ENCODE measurements at places on chromosomes 12 and 14. TPM values are rescaled to one million over a fixed set of nuclear protein-coding genes. Genes with fewer than 3 reads are reported as not detected.

DNA sequence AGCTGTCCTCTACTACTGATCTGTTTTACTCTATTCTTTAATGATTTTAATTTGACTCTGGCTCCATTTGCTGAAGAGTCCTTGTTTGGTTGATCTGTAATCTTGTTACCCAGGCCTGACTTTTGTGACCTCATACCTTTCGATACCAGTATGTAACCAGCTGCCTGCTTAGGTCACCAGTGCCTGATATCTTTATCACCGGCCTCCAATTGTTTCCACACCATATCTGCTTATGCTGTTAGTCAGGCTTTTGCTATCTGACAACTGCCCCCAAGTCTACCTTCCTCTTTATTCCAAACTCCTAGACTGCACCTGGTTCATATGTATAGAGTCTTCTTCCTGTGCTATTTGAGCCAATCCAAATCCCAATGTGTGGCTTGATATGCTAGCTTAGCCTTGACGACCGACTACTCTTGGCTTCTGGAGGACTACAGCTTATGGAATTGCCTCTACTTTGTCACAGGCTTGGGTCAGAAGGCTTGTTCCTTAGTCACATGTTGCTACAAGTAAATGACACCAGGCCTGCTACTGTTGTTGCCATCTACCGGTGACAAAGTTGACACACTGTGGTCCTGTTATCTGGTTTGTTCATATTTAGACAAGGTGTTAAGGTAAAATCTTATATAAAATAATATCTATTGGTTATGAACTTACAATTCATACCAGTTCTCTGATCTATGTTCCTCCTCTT, 193.9 kb downstream of the TRHDE start:
- H3K27ac ChIP-seq: no peak overlapping the region
- H3K27me3 ChIP-seq: no peaks in the 10 kb centered on the region
- H3K4me1 ChIP-seq: no peaks in the 10 kb centered on the region
- no peaks in the 10 kb centered on the region for H3K36me3 ChIP-seq
- DNase-seq: no peak

- no peaks in the 10 kb centered on the region for H3K36me3 ChIP-seq
- H3K4me3 ChIP-seq: no peak overlapping the region
- no peak for DNase-seq
- no peaks in the 10 kb centered on the region for H3K27me3 ChIP-seq
- H3K4me1 ChIP-seq: no peaks in the 10 kb centered on the region
These were observed 878 bp downstream of the TMEM119 start for GRCh38 chr12:108596854-108597558.

- no peak overlapping the region for H3K27ac ChIP-seq
- H3K36me3 ChIP-seq: no peaks in the 10 kb centered on the region
- no peak for DNase-seq
- no peak overlapping the region for H3K4me3 ChIP-seq
These were observed 401.6 kb downstream of the VRK1 start for GRCh38 chr14:97198813-97199212.

DNA sequence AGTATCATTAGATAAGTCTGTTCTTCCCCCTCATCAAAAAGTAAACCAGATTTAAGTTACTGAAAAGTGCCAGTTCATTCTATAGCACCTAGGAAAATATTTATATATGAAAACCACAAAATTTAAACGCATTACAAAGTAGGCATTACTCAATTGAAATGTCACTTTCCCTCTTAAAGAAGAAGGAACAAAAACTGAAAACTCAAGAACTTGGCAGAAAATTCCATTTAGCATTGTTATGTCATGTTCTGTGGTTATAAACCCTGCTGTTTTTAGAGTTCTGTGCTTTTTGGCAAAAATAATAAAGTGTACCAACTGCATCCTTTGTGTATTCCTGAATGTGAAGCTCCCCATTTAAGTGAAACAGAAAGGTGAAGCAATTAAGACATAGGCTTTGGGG, 3.6 kb downstream of the FGD4 start:
- peaks cover 80% of the 10 kb centered on the region for H3K4me1 ChIP-seq
- no peak overlapping the region for H3K4me3 ChIP-seq
- no peak for DNase-seq
- peaks cover 24% of the 10 kb centered on the region for H3K27me3 ChIP-seq

LALBA gene
- not detected for polyA plus RNA-seq

CACNB3 gene
- 4.8 TPM for polyA plus RNA-seq

GRCh38 chr12:116600959-116601918, 42.1 kb downstream of the MAP1LC3B2 start:
- peaks cover 40% of the 10 kb centered on the region for H3K4me1 ChIP-seq
- H3K27ac ChIP-seq: peak overlapping the region; percentile 56
- H3K27me3 ChIP-seq: no peaks in the 10 kb centered on the region
- no peaks in the 10 kb centered on the region for H3K36me3 ChIP-seq
- peak; percentile 84 for DNase-seq
- H3K4me3 ChIP-seq: no peak overlapping the region

DNA sequence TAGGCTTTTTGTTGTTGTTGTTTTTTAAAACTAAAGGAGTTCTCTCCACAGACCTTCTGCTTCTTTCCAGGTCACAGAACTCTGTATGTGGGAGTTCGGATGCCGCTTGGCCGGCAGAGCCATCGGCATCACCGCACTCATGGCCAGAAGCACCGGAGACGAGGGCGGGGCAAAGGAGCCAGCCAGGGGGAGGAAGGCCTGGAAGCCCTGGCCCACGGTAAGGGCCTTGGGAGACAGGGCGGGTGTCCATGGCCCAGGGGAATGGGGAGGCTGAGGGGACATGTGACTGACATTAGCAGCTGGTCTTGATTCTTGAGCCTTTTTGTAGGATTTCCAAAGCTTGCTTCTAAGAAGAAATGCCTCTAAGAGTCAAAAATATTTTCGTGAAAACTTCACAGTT, 26.2 kb downstream of the SLC4A8 start:
- no peak overlapping the region for H3K27ac ChIP-seq
- no peak overlapping the region for H3K4me3 ChIP-seq

OR6J1 gene
- polyA plus RNA-seq: not detected

ZFYVE26 gene
- polyA plus RNA-seq: 1.0 TPM

DNA sequence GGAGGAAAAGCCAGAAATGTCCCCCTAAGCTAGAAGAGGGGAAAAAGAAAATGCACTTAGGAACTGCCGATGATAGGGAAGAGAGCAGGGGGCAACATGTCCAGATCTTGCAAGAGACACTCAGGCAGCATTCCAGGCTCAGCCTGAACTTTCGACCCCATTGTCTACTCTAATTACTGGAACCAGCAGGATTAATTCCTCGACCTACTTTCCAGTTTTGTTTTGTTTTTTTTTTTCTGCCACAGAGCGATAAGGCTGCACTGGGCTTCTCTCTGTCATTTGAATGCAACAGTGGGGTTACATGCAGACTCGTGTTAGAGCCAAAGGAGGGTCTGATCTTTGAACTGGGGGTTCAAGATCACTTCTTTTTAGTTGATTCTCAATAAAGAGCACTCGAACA, 68.7 kb upstream of the MED13L start:
- H3K4me1 ChIP-seq: no peaks in the 10 kb centered on the region
- H3K4me3 ChIP-seq: no peak overlapping the region
- H3K27ac ChIP-seq: no peak overlapping the region
- H3K36me3 ChIP-seq: no peaks in the 10 kb centered on the region
- no peaks in the 10 kb centered on the region for H3K27me3 ChIP-seq

DNA sequence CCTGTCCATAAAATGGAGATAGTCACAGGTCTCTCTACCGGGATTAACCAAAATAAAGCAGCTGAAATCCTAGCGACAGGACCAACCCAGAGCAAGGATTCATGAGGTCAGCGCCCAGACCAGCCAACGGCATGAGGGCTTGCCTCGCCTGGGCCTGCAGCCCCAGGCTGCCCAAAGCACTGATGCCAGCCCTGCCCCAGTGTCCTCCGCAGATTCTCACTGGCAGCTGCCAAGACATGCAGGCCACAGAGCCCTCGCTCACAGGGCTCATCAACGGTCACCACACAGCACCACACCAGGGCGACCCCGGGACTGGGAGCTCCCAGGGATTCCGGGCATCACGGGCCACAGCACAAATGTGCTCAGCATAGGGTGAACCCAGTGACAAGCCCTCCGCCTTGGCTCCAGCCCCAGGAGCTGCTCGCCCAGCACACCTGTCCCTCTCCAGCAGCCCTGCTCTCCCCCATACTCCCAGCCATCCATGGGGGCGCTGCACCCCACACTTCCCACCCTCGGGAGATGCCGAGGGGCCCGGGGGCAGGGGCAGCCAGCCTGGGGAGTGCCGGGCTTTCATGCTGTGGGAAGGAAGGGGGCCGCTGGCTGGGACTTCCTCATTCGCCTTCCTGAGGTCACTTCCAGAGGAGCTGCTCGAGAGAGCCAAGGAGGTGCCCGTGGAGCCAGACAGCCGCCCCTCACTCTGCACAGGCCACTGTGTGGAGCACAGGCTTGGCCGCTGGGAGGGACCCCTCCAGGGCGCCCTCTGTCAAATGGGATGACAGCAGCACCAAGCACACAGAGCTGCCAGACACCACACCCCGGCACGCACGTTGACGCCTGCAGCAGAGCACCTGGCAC, 14.1 kb downstream of the RAB35 start:
- H3K27ac ChIP-seq: no peak overlapping the region
- H3K27me3 ChIP-seq: no peaks in the 10 kb centered on the region
- peaks cover 77% of the 10 kb centered on the region for H3K36me3 ChIP-seq
- no peak overlapping the region for H3K4me3 ChIP-seq

DNA sequence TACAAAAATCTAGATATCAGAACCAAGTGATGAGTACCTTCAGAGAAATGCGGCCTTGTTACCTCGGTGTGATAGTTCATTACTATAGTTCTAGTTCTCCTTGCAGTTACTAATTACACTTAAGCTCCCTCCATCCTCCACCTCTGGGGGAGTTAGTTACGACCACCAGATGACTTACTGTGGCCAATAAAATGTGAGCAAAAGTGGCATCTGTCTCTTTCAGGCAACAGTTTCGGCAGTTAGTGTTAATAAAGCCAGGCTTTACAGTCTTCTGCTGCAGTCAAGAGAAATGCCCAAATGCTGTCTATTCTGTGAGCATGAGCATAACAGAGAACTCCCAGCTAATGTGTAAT, 6.0 kb downstream of the TXNDC16 start:
- DNase-seq: no peak
- H3K4me3 ChIP-seq: no peak overlapping the region
- no peaks in the 10 kb centered on the region for H3K27me3 ChIP-seq
- H3K36me3 ChIP-seq: no peaks in the 10 kb centered on the region
- H3K4me1 ChIP-seq: peaks cover 6% of the 10 kb centered on the region

DNA sequence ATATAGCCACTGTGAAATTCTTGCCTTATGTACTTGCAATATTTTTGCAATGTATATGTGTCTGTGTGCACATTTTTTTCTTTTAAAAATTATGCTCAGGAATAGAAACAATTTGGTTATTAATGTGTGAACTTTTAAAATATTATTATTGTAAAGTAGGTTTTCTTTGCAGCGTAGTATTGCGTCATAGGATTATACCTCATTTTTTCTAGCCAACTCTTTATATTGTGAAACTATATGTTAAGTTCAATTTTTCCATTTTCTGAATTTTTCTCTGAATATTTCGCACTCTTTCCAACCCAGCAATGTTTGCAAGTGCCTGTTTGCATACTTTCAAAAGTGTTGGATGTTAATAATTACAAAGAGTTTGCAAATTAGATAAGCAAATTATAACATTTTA, 471.6 kb upstream of the LMO3 start:
- no peaks in the 10 kb centered on the region for H3K4me1 ChIP-seq
- H3K27me3 ChIP-seq: no peaks in the 10 kb centered on the region

DNA sequence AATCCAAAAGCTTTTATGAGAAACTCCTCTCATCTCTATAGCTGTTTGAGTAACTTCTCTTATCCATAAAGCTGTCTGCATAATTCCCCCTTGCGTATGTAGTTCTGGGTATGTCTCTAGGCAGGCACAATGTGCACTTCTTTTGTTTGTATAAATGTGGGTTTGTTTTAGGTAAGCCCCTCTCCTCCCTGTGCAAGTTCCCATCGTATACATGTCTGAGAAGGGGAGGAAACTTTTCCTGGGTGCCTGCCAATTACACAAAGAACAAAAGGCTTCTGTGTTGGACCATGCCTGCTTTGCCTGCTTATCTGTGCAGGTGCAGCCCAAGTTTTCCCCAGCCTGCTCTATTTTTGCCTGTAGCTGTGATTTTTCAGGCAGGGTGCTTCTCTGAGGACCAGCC, 96.7 kb downstream of the CCER1 start:
- H3K4me1 ChIP-seq: no peaks in the 10 kb centered on the region
- H3K27ac ChIP-seq: no peak overlapping the region
- no peak for DNase-seq
- H3K27me3 ChIP-seq: no peaks in the 10 kb centered on the region
- H3K36me3 ChIP-seq: no peaks in the 10 kb centered on the region

DNA sequence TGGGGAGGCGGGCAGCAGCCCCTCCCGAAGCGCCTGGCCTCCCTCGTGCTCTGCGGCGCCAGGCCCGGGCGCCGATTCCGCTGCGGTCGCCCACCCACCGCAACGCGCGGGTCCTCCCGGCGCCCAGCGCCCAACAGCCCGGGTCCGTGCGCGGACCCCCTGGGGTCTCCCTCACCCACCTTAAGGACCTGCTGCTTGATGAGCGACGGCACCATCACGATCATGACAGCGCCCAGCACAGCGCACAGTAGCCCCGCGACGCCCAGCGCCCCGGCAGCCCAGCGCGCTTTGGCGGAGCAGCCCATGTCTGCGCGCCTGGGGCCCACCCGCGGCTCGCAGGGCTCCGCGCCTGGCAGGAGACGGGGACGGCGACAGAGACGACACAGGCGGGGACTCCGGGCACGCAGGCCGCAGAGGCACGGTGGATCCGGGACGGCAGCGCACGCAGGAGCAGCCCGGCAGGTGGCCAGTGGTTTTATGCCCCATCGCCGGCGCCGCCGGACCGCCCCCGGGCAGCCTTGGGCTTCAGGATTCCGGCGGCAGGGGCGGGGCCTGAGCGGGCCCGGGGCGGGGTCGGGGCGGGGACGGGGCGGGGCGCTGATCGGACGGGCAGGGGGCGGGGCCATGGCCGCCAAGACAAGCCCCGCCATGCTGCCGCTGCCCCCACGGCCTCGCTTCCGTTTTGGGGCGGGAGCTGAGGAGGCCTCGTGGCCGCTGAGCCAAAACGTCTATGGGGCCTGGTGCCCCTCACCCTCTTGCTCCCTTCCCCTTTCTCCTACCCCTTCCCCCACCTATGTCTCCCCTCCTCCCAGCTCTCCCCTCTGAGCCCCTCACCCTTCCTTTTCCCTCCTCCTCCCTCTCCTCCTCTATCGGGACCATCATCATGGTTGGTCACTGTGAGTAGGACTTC, at the start of gene SCARB1:
TSS of gene SCARB1 (minus strand) at position 449 of the 910 bp plus-strand sequence. CDS start at position 305, 144 bp downstream.
- H3K4me3 ChIP-seq: peak within 1 kb of the TSS; percentile 86
- DNase-seq: peak; percentile 60

DNA sequence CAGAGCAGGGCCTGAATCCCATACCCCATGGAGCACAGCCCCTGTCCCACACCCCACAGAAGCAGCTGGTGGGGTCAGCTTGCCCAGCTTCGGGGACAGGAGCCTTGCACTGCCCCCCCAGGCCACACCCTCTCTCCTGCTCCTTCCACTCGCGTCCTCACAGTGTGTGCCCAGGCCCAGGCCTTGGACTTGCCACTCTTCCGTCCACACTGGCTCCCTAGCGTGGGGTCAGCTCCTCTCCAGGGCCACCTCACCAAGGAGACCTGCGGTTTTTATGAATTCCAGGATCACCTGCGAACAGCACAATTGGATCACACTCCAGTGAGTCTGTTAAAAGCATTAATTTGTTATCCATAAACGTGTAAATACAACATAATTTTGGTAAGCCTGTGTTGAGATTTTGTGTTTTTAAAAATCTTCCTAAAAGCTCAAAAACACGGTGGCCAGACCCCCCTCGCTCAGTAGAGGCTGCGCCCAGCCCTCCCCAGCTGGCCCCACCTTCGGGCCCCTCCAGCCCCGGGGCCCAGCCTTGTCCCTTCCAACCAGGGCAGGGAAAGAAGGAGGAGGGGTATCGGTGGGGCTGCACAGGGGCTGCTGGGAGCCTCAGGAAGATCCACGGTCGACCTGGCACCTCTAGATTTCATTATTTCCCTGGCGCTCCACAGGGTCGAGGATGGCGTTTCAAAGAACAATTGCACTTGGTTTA, 12.0 kb downstream of the GALNT9 start:
- no peaks in the 10 kb centered on the region for H3K4me1 ChIP-seq
- no peak overlapping the region for H3K27ac ChIP-seq
- H3K27me3 ChIP-seq: no peaks in the 10 kb centered on the region

All from CD14-positive monocyte (primary cell).